Activated naive CD4-positive, alpha-beta T cell treated with anti-CD3 and anti-CD28 coated beads, Interleukin-2, amount 10 ng/mL, durations not matched to agents 7 days and 5 days (primary cell): ENCODE measurements at places on chromosomes 12 and 14.

DNA sequence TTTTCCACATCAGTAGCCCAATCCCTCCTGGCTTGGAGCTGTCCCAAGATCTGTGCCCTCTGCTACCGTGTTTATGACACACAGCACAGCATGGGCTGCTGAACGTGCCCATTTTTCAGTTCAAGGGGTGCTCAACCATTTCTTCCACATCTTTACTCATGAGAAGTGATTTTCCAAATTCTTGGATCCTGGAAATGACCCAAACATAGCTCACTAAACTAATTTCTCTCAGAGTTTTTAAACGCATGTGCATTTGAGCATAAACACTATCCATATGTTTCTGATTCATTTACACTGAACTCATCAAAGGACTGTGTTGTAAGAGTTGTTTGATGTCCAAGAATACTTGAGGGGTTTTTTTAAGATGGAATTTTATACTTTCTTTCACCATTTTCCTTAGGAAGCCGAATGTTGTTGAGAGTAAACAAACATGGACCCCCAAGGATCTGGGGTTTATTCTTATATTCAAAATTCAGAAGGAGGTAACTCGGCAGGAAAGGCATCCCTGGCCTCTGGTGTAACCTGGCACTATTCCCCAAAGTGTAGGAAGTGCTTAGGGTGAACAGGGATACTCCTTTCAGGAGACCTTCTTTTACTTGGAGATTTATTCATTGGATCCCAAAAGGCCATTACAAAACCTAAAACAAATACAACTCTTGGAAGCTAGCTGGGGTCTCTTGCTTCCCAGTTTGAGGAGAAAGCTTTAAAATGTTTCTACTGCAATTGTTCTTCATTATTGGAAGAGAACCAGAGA, 215.0 kb downstream of the BMP4 start:
- H3K27ac ChIP-seq: no peak overlapping the region
- no peaks in the 10 kb centered on the region for H3K36me3 ChIP-seq
- DNase-seq: no peak
- H3K4me3 ChIP-seq: no peak overlapping the region
- H3K27me3 ChIP-seq: no peaks in the 10 kb centered on the region
- no peaks in the 10 kb centered on the region for H3K4me1 ChIP-seq

GRCh38 chr14:68563251-68564131, 229.4 kb downstream of the ZFP36L1 start:
- H3K36me3 ChIP-seq: no peaks in the 10 kb centered on the region
- H3K4me3 ChIP-seq: no peak overlapping the region
- H3K27ac ChIP-seq: no peak overlapping the region
- DNase-seq: no peak
- H3K4me1 ChIP-seq: peaks cover 32% of the 10 kb centered on the region

- H3K27ac ChIP-seq: no peak within 1 kb of the TSS
- peak within 1 kb of the TSS; percentile 71 for H3K4me3 ChIP-seq
- H3K27me3 ChIP-seq: peaks cover 59% of the 10 kb centered on the region
- DNase-seq: peak; percentile 78
Observed at GRCh38 chr12:53097564-53098353, at the start of gene IGFBP6. Gene IGFBP6, plus strand, starts transcription at chr12:53097667. Its CDS starts 51 bp downstream, at chr12:53097718.

DNA sequence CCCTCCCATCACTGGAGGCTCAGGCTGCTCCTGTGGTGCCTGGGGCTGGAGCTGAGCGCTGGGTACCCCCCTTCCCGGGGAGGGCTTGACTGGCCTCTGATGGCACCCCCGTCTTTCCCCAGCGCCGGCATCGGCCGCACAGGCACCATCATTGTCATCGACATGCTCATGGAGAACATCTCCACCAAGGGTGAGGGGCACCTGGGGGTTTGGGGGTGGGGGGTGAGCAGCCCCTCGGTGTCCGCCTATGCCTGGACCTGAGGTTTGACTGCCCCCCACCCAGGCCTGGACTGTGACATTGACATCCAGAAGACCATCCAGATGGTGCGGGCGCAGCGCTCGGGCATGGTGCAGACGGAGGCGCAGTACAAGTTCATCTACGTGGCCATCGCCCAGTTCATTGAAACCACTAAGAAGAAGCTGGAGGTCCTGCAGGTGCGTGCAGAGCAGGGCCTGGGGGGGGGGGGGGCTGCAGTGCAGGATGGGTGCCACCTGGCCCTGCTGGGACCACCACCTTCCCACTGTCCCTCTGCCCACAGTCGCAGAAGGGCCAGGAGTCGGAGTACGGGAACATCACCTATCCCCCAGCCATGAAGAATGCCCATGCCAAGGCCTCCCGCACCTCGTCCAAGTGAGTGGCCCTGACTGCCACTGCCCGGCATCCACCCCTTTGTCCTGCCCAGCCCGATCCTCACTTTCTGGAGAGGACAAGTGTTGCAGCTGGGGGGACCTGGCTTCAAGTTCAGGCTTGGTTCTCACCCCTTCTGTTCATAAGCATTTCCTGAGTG, 8.8 kb downstream of the PTPN6 start:
- peak overlapping the region; percentile 99 for H3K27ac ChIP-seq
- H3K4me1 ChIP-seq: peaks cover 90% of the 10 kb centered on the region
- peak; percentile 21 for DNase-seq
- H3K27me3 ChIP-seq: no peaks in the 10 kb centered on the region
- H3K36me3 ChIP-seq: peaks cover 63% of the 10 kb centered on the region
- peak overlapping the region; percentile 93 for H3K4me3 ChIP-seq

DNA sequence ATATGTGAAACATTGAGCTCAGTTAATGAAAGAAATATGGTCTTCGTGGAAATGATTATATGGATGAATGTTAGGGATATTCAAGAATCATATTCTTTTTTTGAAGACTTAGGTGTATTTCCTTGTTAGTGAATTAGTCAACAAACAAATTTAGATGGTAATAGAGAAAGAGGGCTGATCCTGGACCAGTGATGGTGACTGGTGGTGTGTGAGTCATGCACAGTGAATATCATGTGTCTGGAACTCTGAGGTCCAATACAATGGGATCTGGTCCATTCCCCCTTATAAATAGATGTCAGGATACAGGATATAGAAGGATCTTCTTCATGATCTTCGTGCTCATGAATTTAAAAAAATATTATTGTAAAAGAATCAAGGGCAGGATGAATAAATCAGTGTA, 64.4 kb upstream of the RTL1 start:
- DNase-seq: no peak
- H3K4me3 ChIP-seq: no peak overlapping the region
- H3K36me3 ChIP-seq: no peaks in the 10 kb centered on the region
- no peaks in the 10 kb centered on the region for H3K27me3 ChIP-seq
- H3K4me1 ChIP-seq: no peaks in the 10 kb centered on the region

- no peaks in the 10 kb centered on the region for H3K27me3 ChIP-seq
- DNase-seq: no peak
- peak overlapping the region; percentile 33 for H3K27ac ChIP-seq
- no peak overlapping the region for H3K4me3 ChIP-seq
- peaks cover 42% of the 10 kb centered on the region for H3K4me1 ChIP-seq
- H3K36me3 ChIP-seq: peaks cover 3% of the 10 kb centered on the region
Observed at GRCh38 chr12:92504594-92504981, 198.2 kb upstream of the PLEKHG7 start.
